D341Med (cell line): ENCODE measurements at places on chromosomes 3 and 15.

DNA sequence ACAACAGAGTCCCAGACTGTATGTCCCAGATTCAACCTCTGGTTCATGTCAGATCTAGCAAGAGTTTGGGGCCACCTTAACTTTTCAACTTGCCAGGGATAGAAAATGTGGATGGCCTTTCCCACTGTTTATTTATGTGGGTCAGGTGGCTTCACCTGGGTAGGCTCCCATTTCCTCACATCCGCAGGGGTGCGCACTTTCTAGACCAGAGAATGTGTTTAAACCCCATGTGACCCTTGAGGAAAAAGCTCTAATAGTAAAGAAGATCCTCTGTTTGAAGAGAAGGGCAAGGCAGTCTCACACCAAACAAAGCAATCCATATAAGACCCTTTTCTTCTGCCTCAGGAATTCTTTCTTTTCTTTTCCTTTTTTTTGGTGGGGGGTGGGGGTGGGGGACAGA, 167.2 kb upstream of the TSC22D2 start:
- DNase-seq, result no peak

- DNase-seq, result no peak
Measured at GRCh38 chr3:48747706-48748105, 30.7 kb upstream of the IP6K2 start.

DNA sequence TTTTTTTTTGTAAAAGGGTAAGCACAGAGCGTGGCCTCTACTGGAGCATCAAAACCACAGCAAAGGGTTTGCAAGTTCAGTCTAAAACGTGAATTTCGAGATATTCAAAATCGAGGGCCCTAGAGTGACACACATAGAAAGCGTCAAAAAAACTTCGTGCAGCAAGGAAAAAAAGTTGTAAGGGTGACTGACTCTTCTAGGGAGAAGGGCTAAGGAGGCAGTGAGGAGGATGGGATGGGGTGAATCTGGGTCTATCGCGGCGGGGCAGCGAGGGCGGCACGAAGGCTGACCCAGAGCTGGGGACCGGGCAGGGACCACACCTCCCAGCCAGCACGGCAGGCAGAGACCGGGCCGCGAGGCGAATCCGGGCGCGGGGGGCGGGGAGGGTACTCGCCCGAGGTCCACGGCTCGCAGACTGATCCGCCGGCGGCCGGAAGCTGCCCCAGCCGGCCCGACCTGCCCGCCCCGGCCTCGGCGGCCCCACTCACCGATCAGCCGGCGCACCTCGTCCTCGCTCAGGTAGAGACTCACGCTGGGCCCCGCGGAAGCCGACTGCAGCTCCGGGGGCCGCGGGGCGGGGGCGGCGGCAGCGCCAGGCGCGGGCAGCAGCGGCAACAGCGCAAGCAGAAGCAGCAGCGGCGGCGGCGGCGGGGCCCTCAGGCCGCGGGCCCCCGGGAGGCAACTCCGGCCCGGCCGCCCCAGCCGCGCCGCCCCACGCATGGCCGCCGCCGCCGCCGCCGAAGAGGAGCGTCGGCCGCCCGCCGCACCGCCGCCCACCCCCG, 533 bp downstream of the RYK start:
- DNase-seq, result peak; percentile 79

DNA sequence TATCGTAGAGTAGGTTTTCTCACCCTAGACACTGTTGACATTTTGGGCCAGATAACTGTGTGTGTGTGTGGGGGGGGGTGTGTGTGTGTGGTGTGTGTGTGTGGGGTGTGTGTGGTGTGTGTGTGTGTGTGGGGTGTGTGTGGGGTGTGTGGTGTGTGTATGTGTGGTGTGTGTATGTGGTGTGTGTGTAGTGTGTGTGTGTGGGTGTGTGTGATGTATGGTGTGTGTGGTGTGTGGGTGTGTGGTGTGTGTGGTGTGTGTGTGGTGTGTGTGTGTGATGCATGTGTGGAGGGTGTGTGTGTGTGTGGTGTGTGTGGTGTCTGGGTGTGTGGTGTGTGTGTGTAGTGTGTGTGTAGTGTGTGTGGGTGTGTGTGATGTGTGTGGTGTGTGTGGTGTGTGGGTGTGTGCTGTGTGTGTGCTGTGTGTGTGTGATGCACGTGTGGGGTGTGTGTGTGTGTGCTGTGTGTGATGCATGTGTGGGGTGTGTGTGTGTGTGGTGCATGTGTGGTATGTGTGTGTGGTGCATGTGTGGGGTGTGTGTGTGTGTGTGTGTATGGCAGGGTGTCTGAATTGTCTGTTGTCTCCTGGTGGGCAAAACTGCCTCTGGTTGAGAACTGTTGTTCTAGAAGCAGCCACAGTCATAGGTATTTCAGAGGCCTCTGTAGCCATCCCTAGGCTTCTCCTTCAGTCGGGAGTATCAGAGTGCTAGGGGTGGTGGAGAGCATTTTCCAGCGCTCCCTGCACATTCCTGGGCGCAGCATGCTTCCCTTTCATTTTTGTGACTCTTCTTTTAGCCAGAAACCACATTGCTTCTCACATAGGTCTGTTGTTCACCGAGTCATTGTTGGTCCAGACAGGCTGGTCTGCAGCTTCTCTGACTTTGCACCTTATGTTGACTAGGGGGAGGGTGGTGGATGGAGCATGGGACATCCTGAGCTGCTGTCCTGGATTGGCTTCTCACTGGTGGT, 84.4 kb downstream of the THSD4 start:
- no peak for DNase-seq

GRCh38 chr3:57937092-57937491, 71.1 kb upstream of the FLNB start:
- DNase-seq, result no peak

DNA sequence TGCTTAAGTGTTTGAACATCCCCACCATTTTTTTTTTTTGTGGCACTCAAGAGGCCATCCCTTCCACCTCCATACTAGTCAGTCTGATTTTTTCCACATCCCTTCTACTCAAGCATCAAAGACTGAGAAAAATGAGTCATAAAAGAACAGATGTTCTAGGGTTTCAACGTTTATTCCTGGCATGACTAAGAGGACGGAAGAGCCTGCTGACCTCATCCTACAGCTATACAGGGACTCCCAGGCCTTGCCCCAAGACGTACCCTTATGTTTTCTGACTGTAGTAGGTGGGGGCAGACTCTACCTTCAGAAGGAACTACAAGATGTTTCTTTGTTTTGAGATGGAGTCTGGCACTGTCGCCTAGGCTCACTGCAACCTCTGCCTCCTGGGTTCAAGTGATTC, 3.3 kb upstream of the ITPKA start:
- DNase-seq, result no peak

- no peak for DNase-seq
Measured at GRCh38 chr15:70495991-70496599, 267.3 kb downstream of the UACA start.
